Smooth muscle cell of trachea (primary cell): ENCODE measurements at places on chromosomes 3 and 15. TPM values are rescaled to one million over a fixed set of nuclear protein-coding genes. Genes with fewer than 3 reads are reported as not detected.

LDHAL6B gene
- not detected in 2 replicates for total RNA-seq

TMCO5A gene
- total RNA-seq: not detected in 2 replicates

PARL gene
- total RNA-seq: 30.9 and 46.7 TPM in 2 replicates

NOX5 gene
- total RNA-seq: 0.58 and 0.83 TPM in 2 replicates

PGBD4 gene
- 2.2 and 2.3 TPM in 2 replicates for total RNA-seq

SLC12A6 gene
- 25.3 and 28.4 TPM in 2 replicates for total RNA-seq

CFAP100 gene
- total RNA-seq: not detected in 2 replicates

SUSD5 gene
- 1.6 and 2.5 TPM in 2 replicates for total RNA-seq

SAMMSON gene
- total RNA-seq: not detected in 2 replicates

SOX14 gene
- not detected in 2 replicates for total RNA-seq

C15orf39 gene
- total RNA-seq: 3.8 and 4.8 TPM in 2 replicates

SKOR1 gene
- 0.15 and 0.17 TPM in 2 replicates for total RNA-seq
